ENCODE measurements at places on chromosomes 2 and 18.

DNA sequence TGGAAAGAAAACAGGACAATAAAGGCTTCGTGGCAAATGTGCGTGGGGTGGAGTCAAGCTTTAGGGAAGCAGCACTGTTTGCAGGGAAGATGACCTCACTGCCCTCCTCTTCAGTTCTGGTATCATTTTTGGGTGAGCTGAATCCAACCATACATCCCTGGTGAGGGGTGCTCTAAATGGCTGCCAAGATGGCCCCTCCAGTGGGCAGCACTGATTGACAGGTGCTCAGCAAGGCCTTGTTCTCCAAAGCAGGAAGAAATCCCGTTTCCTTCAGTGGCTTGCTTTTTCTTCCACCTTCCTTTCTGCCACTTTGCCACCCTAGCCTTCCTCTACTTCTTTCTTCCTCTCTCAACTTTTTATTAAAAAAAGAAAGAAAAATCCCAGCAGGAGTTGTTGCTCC, 132.8 kb upstream of the SP5 start:
- no peak for DNase-seq

- no peak for DNase-seq
Observed at GRCh38 chr2:118979152-118979861, 37.3 kb downstream of the MARCO start.

- DNase-seq, result peak; percentile 46
Observed at GRCh38 chr2:152222975-152223637, 47.5 kb upstream of the STAM2 start.

DNA sequence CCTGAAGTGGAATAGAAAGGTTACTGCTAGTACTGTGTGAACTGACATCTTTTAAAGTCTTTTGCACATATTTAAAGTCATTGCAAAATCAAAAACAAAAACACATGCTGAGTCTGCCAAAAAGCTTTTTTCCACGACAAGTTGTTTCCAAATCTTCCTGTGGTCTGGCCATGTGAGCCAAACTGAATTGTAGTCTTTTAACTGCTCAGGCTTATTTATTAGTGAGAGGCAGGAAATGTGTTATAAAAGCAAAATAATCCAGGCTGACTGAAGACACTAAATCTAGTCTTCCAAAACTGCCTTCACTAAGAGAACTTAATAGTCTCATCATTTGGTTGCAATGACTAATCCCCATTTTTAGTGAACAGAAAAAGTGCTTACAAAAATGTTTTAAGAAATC, 2.3 kb downstream of the KRCC1 start:
- DNase-seq, result no peak

GRCh38 chr2:47656715-47657600, 126.0 kb upstream of the MSH6 start:
- no peak for DNase-seq

GRCh38 chr18:28086670-28087552, 90.0 kb downstream of the CDH2 start:
- DNase-seq, result peak; percentile 76

GRCh38 chr2:212977152-212977551, 174.3 kb downstream of the IKZF2 start:
- no peak for DNase-seq

- DNase-seq, result no peak
Observed at GRCh38 chr2:165886487-165887146, 67.0 kb downstream of the TTC21B start.

DNA sequence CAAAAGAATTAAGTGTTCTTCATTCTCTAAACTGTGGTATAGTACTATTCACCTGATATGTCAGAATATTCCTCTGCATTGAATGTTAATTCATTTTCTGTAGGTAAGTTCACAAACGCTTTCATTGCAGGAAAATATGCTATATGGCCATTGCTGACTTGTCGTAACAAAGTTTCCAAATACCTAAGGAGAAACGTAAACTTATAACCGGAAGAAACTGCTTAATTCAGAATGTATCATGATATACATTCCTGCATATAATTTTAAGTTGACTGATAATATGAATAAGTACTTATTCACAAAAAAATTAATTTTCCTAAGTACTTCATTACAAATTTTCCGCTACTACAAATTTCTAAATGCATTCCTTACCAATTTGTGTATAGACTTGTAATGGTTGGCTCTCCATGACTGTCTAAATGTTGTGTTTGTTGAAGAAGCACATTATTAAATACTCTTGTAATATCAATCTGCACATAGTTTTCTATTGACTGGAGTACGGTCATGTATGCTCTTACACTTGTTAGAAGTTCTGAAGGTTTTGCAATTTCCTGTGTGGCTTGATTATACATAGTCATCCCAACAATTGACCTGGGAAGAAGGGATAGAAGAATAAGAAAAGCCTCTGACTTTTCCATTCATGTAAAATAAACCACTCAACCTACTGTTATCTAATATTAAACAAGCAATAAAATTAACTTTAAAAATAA, 85.4 kb downstream of the NCKAP1 start:
- DNase-seq, result no peak

DNA sequence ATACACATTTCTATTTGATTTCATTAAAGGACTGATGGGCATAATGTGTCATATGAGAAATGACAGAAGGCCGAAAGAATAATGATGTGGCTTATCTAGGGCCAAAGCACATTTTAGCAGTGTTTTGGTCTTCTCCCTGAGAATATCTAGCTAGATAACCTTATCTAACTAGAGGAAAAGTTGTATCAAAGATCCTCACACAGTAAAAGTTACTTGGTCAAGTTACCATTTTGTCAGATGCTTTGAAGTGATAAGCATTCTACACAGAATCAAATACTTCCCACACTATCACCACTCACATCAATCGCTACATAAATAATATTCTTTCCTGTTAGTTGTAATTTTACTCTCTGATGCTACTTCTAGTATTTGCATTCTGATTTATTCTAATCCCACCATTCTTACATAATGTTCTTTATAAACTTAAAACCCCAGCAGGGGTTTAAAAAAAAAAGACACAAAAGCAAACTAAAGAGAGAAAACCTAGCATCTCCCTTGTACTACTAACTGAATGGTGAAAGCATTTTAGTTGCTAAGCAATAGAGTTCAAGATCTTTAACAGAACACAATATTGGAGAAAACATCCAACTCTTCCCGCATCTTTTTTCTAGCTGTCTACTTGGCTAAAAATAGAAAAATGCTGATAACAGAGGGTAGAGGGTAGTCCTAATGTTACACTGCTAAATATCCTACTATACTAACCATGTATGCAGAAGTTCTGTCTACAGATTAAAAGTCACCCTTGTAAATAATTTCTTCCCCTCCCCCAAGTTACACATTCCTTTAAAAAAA, 8.0 kb downstream of the XPO1 start:
- DNase-seq, result no peak

GRCh38 chr2:11722292-11723060, 24.0 kb upstream of the LPIN1 start:
- DNase-seq, result no peak

DNA sequence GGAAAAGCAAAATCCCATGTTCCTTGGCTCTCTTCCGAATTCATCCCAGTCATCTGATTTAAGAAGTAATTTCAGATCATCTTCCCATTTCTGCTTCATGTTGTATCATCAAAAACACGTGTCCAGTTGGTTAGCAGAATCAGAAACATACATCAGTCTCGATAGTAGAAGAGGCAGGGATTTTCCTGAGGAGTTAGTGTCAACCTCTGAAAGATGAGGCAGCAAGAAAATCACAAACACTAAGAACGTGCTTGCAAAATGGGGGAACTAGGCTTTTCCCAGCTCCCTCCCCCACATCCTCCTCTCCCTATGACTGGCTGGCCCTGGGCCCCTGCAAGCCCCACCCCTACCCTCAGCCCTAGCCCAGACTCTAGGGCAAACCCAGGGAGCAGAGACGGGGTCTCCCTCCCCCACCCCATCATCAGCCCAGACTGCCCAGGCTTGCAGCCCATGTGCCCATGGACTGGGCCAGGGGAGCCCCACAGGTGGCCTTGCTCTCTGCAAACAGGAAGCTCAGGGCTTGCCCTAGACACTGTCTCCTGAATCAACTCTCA, 161.0 kb upstream of the ID2 start:
- no peak for DNase-seq

All from head of caudate nucleus (tissue), 42 donors.